ENCODE measurements at places on chromosomes 6 and 20.

DNA sequence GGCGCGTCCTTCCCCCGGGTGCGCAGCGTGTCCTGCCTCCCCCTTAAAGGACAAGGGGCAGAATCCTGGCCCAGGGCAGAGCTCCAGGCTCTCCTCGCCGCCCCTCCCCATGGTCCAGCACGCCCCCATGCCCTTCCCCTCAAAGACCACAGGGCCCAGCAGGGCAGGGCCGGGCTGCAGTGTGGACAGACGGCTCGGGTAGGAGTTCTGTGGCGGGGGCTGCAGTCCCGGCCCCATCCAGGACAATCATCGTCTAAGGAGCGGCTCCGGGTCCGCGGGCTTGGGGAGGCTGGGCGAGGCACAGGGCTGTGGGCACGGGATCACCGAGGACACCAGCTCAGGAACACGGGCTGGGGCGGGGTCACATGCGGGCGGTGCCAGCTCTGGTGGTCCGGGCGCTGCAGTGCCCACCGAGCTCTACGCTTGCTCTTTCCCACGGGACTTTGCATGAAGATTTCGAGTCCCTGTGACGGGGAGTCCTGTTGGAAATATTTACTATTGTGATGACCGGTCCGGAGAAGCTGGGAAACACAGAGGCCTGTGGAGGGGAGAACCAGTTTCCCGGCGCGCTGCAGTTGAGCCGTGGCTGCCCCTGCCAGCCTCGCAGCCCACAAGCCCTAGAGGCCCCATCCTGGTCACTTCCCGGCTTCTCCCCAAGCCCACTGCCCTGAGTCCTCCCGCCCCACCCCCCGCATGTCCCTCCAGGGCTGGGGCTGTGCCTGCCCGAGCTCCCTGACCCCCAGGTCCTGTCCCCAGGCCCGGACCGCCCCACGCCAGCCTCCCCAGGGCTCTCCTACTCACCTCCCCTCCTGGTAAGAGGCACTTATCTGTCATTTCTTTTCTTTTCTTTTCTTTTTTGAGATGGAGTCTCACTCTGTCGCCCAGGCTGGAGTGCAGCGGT is 20.6 kb downstream of the SLC17A9 start:
- no peak for DNase-seq

DNA sequence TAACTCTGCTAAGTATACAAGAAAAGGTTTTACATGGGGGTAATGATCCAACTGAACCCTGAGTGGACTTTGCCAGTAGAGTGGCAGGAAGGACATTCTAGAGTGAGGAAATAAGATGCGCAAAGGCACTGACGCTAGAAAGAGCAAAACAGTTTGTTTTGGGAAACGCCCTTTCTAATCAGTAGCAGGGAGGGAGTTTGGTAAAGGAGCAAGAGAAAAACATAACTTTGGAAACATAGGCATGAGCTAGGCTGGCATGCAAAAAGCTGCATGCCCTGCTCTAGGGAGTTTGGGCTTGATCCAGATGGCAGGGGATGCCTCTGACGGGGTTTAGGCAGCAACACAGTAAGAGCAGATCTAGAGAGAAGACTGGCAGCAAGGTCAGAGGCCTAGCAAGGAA is 135.2 kb downstream of the DST start:
- DNase-seq, result no peak

DNA sequence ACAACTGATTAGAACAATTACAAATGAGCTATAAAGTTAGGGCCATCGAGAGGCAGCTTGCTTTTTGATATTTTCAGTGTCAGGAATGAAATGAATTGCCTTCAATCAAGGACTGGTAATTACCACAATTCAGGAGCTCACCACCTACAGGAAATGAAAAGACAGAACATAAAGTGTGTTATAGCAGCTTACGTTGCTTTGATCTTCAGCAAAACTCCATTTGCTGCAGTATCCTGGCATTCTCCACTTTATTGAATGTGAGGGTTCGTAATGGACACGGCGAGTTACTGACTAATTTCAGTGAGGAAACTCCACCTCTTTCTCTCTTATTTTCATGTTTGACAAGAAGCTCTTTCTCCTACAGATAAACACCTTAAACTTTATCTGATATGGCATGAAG is 440.0 kb upstream of the HSF2 start:
- no peak for DNase-seq

GRCh38 chr6:14063756-14064155 is 53.8 kb upstream of the CD83 start:
- DNase-seq, result no peak

GRCh38 chr6:153170511-153170910 is 39.4 kb upstream of the RGS17 start:
- DNase-seq, result no peak

DNA sequence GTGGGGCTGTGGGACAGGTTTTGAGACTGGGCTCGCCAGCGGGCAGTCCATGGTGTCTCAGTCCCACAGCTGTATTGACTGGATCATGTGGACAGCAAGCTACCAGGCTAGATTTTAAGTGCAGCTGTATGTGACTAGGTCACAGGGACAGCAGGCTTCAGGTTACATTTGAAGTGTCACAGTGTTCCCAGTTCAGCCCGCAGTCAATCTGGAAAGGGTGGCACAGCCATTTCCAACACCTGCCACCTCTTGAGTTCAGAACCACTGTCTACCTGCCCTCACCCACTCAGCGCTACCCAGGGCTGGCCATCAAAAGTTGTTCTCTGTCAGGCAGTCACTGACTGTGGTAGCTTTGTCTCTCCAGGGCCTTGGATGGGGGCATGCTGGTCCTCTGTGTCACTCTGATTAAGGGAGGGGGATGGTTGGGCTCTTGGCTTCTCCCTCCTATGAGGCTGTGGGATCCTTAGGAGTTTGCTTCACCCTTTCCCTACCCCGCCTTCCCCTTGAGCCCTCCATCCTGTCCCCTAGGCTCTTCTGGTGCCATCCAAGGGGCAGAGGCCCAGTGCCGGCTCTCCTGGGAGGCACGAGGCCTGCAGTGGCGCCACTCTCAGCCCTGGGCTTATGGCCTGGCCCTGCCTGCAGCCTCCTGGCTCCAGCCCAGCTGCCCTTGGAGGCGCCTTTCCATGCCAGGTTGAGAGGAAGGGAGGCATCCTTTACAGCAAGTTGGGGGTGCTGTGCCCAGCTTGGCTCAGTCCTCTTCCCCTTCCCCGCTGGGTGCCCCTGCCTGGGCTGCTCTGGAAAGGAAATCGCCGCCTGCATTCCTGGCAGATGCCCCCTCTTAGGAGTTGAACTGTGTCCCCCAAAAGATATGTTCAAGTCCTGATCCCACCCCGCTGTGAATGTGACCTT is 44.9 kb downstream of the PNLDC1 start:
- DNase-seq, result no peak

DNA sequence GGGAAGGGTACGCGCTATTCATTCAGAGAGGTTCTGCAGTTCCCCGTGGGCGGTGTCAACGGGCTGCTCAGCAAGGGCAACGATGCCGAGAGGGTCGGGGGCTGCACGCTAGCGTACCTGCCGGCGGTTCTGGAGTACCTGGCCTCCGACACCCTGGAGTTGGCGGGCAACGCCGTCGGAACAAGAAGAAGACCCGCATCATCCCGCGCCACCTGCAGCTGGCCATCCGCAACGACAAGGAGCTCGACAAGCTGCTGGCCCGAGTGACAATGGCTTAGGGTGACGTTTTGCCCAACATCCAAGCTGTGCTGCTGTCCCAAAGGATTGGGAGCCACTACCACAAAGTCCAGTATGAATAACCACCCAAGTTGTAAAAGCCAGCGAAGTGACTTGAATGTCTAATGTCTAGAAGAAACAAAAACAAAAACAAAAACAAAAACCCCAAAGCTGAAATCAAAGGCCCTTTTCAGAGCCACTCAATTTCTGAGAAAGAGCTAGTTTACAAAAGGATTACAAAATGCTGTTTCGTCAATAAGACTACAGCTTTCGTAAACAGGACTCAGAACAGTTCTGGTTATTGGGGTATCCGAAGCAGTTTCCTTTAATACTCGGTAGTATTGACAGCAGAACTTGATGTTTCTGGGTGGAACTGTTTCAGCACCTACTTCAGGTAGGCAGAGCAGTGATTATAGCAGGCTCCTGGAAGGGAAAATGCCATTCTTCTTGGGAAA is 21.9 kb upstream of the SLC17A4 start:
- DNase-seq, result no peak

GRCh38 chr6:73180763-73181619 is 44.3 kb downstream of the KHDC1L start:
- DNase-seq, result no peak

DNA sequence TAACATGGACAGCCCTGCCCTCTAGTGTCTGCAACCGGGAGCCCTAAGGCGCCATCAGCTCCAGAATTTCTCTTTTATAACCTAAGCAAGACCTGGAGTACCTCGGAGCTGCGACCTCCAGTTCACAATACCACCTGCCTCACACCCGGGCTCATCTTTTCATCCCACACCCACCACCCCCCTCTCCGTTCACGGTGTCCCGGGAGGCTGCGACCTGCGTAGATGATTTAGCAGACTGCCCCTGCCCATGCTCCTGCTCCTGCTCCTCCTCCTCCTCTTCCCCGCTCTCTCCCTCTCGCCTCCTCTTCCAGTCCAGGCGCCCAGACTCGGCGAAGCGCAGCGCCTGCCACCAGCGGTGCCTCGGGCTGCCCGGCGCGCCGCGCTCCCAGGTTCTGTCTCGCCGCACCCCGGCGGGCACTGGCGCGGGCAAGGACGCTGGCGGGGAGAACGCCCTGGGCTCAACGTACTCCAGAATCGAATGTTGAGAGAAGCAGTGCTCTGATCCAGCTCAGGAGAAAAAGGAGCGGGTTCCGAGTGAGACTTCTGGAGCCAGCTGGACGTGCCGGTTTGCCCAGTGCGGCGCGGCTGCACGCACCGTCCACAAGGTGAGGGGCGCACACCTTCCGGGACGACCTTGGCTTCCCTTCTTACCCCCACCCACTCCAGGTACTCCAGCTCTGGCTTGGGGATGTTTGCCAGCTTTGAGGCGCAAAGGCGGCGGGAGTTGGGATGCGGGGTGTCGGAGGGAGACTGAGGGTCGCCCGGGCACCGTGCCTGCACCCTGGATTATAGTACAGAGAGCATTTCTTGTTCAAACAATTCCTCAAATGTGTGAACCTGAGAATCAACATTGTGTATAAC is at the start of gene HTR1E:
Gene HTR1E (plus strand): TSS at position 310 of the 861 bp plus-strand sequence. CDS start 77,807 bp downstream, outside the sequence.
- no peak for DNase-seq

DNA sequence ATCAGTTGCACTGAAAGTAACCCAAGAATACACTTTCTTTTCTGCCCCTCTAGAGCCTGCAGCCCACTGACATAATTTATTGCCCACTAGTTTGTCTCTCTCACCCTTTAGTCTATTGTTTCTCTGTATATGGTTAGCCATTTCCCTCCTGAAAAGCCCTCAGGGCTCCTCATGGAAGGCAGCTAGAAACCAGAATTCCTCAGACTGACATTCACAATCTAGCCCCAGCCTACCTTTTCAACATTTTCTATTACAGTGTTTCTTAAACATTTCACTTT is 21.4 kb upstream of the PAQR8 start:
- DNase-seq, result no peak

DNA sequence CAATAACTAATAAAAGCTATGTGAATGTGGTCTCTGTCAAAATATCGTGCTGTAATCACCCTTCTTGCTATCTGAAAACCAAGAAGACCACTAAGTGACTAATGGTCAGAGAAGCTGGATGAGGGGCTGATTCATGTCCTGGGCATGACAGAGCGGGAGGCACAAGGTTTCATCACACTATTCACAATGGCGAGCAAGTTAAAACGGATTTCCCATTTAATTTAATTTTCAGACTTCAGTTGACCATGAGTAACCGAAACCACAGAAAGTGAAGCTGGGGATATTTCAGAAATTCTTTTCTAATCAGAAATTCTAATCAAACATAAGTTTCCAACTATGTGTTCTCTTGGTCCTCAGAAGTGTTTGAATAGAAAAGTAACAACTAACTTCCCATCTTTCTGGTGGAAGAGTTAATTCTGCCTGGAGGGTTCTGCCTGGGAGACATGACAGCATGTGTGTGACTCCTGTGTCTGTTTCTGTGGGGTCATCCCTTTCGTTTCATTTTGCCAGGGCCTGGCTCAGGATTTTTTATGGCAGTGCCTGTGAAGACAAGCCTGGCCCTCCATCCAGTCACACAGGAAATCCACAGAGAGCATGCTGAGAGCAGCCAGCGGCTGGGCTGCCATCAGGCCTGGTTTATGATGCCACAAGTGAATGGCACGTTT is 98.9 kb downstream of the FAM120B start:
- no peak for DNase-seq

GRCh38 chr6:146670161-146670560 is 71.4 kb downstream of the ADGB start:
- no peak for DNase-seq

GRCh38 chr20:44714701-44715498 is at the start of gene CCN5:
Gene CCN5 (plus strand): TSS chr20:44715369. CDS start chr20:44715391, 22 bp downstream.
- no peak for DNase-seq

DNA sequence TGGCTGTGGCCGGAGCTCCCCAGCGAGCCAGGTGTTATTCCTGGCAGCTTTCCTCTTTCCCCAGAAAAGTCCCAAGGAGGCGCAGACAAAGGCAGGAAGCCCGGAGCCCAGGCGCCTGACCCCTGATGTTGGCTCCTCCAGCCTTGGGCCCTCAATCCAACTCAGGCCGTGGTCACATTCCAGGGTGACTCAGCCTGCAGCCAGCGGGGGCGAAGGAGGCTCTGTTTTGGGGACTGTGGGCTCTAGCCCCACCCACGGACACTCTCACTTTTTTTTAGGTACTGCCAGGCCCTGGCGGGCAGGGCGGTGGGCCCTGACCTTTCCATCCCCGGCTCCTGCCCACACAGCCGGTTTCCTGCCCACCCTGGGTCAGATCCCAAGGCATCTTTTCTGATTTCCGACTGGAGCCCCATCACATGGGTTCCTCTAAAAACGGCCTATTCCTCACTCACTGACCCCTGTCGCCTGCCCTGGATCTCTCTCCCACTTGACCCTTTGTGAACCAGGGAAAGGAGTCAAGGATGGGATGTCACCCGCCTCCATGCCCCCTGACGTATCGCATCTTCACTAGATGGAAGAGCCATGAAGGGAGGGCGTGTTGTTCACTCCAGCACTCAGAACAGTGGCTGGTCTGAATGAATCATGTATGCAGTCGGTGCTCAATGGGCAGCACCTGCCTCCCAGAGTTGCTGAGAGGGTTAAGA is 5.5 kb downstream of the PTGIS start:
- DNase-seq, result no peak

DNA sequence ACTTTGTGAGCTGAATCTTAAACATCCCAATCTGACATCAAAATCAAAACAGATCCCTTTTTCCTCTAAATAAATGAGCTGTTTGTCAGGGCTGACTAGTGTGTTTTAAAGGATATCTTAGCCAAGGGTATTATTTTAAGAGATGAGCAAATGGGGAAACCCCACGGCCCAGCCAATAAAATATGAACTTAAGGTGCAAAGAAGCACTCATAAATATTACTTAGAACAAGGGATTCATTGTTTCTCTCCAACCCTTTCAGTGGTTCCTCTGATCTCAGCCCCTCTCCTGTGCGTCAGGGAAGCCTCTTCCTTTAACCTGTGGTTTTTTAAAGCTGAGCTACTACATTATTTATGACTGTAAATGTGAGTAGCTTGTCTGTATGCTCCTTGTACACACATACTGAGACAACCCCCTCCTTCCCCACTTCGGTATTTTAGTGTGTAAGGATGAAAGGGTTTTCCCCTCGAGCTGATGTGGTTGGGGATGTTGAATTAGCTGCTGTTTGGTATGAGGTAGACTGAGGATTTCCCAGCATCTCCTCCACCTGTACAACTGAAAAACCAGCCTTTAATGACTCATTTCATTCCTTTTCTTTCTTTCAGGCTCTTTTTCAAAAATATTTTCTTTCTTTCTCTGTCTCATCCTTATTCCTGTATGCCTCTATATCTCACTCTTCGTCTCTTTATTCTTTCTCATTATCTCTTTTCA is 6.5 kb downstream of the BMP5 start:
- DNase-seq, result no peak
